Cortex of kidney (tissue), 1 donor: ENCODE measurements at places on chromosomes 5 and 9.

GRCh38 chr9:468766-469426 lies 254.2 kb downstream of the DOCK8 start:
- DNase-seq = no peak

GRCh38 chr5:57320582-57320981 lies 146.7 kb downstream of the GPBP1 start:
- DNase-seq = no peak

DNA sequence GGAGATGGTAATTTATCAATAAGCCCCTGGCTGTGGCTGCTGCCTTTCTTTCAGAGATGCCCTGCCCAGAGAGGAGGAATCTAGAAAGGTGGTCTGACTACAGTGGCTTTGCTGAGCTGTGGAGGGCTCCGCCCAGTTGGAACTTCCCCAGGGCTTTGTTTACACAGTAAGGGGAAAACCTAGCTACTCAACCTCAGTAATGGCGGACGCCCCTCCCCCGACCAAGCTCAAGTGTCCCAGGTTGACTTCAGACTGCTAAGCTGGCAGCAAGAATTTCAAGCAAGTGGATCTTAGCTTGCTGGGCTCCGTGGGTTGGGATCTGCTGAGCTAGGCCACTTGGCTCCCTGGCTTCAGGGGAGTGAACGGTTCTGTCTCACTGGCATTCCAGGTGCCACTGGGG lies 865.4 kb upstream of the ACO1 start:
- no peak for DNase-seq

DNA sequence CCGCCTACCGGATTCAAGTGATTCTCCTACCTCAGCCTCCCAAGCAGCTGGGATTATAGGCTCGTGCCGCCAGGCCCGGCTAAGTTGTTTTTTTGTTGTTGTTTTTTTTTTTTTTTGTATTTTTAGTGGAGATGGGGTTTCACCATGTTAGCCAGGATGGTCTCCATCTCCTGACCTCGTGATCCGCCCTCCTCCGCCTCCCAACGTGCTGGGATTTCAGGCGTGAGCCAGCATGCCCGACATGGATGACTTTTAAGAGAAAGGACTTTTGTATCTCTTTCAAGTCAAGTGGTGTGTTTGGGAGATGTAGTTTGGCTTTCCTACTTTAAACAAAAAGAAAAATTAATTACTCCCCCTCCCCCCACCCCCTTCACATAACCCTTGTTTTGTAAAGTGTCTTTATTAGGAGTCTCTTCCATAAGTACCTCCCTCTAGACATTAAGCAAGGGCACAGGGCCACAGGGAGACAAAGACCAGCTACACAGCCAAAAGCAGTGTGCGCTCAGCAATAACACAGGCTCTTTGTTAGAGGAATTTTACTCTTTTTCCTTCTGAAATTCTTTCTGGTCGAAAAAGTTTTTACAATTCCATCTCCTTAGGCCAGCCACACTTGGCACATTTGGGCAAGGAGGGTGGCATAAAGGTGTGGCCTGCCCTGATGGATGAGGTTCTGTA lies 31.2 kb downstream of the JAKMIP2 start:
- DNase-seq = no peak
